ENCODE measurements at places on chromosomes 12 and 14.

DNA sequence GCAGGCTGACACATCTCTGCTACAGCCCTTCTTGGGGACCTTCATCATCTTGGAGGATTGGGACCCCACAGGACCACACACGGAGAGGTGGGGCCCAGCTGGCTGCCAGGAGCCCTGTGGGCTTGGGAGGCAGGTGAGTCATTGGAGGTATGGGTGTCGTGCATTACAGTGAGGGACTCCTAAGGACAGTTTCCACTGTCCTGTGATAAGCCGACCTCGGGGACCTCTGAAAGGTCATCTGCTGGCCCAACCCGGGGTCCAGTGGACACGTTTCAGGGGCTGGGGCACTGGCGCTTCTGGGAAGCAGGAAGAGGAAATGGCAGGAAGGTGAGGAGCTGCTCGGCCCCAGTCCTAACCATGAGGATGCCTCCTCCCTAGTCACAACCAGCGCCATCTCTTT lies 238.0 kb downstream of the BCL11B start:
- no peak for DNase-seq

DNA sequence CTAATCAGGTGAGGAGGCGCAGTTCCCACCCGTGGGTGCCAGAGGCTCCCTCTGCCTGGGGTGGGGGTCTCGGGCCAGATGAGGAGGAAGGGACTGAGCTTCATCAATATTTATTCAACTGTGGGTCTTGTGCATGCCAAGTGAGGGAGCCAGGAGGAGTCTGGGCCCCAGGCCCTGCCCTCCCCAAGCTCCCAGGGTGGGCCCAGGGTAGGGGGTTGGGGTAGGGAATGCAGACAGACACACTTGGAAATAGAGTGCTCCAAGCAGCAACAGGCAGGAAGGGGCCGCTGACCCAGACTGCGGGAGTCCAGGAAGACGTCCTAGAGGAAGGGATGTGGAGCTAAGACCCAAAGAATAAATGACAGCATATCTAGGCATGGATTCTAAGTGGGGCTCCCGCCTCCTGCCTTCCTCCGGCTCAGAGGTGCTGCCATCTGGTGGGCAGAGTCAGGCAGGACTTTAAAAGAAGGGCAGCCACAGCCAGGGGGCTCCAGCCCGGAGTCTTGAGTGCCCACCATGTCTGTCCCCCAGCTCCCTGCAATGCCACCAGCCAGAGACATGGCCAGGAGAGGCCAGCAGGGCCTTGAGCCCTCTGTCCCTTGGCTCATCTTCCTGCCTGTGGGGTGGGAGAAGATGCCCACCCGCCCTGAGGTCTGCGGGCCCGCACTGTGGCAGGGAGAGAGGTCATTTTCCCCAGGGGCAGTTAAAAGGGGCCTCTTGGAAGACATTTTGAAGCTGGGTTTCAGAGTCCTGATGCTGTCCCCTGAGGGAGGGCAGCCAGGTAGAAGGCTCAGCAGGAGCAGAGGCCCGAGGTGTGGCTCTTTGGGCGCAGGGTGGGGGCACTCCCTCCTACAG lies 70.1 kb downstream of the PHETA1 start:
- peak; percentile 80 for DNase-seq

GRCh38 chr14:101819251-101819990 lies 57.9 kb downstream of the PPP2R5C start:
- DNase-seq, result no peak

DNA sequence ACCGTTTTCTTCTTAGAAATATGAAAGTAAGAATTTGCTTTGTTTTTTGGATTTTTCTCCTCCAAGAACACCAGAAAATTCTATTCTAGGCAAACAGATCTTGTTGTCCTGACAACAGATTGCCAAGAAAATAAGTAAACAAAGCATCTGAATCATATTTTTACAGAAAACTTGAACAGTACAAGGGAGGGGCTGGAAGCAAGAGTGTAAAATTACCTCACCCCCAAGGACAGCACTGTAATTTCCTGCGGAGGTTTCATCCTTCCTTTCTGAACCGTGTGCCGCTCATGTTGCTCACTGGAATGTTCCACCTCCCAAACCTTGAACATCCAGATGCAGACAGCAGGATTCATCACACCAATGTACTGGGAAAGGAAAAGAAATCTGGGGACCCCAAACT lies 5.4 kb upstream of the CAMKK2 start:
- no peak for DNase-seq

DNA sequence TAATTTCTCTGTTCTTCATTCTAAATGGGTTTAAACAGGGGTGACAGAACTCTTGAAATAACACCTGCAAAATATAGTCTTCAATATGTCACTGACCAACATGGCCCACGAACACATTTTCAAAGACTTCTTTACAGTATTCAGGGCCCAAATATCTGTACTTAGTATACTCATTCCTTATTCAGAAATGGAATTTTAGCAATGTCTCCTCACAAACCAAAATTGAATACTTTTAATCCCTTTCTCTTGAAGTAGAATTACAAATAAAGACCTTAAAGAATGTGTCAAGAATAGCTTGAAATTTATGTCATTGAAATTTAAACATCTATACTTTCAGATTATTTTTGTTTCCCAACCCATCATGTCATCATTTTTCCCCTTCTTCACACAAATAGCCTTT lies 263.1 kb downstream of the LRIG3 start:
- DNase-seq, result no peak

DNA sequence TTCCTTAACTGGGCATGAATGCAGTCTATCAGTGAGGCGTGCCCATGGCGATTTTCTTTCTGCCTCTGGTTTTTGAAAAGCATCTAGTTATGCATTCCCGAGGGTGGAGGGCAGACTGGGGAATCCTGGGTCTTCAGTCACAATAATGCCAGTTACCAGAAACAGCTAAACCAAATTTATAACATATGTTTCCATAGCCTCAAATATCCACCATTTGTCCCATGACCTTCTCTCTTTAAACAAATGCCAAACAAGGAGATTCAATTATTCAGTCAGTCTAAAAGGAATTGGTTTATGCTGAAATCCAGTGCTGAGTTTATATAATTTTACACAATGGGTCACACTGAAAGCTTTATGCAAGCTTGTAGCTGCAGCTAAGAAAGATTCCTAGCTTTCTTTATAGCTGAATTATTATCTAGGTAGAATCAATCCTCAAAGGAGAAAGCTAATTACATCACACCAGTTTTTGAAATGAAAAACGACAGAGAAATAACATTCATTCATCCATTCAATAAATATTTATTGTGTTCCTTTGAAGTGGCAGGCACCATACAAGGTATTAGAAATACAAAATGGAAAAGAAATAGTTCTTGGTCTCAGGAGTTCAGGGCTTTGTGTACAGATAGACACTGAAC lies 131.3 kb upstream of the RAP1B start:
- no peak for DNase-seq

GRCh38 chr14:99602054-99602787 lies 1.8 kb downstream of the CCDC85C start:
- no peak for DNase-seq

DNA sequence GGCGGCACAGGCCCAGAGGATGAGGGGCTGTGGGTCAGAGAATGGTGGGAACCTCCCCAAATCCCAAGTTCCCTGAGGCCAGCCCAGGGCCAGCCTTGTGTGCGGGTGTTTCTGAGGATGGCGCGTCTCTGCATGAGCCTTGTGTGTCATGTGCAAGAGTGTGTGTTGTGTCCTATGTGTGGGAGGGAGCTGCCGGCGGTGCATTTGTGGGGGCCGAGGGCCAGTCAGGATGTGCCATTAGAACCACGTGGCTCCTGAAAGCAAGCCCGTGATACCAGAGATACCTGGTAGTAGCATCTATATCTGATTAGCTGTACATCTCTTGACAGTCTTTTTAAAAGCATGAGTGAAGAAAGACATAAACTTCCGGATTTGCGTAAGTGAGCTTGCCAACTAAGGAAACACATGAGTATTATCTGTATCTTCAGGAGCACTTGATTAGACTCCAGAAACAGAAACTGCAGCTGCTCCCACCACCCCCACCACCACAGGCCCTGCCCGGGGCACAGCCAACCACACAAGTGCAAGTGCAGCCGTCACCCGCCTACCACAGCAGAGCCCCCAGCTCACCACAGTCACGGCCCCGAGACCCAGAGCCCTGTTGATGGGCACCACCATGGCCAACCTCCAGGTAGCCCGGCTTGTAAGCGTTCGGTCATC lies 19.2 kb downstream of the DDX51 start:
- peak; percentile 68 for DNase-seq

- DNase-seq, result no peak
These were observed 100.6 kb downstream of the DIO2 start for GRCh38 chr14:80110721-80111120.

DNA sequence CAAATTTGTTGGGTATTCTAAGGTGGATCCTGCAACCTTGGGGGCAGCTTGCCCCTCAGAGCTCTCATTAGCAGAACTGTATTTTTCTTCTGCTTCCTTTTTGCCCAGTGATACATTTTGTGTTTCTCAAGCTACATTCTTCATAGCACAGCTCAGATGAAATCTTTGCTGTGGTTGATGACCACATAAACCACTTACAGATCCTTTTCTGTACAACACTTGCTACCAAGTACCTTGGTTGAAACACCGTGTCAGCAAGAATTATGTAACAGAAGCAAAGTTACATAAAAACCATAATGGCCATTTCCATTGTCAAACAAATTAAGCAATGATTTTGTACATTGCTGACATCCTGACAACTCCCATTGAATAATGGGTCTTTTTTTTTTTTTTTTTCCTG lies 9.7 kb upstream of the PLBD1 start:
- DNase-seq, result peak; percentile 69

DNA sequence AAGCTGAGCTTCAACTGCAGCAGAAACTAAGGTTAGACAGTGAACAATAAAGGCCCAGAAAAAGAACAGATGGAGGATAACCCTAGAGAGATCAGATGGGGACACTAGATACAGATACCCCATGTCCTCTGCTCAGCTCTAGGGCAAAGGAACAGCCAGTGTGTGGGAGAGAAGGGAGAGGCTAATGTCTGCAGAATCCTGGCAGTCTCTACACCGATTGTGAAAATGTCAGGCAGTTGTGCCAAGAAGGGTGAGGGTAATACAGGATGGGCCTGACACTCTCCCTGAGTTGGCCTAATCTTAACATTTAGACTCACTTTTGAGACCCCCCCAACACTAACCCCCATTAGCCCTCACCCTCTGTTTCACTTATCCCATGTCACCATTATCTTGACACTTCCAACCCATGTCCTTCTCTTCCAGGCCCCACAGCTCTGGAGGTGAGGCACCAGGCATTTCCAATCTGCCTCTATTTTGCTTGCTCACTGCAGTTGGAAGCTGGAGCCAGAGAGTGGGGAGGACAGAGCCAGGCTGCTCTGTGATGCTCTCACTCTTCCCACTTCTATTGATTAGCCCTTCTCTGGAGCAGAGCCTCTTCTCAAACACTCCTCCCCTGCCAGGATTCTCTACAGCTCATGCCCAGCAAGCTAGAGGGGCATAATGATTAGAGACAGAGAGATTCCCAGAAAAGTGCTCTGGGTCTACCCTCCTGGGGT lies 3.0 kb upstream of the BLOC1S1 start:
- no peak for DNase-seq

- DNase-seq, result no peak
These were observed 27.9 kb downstream of the PPM1H start for GRCh38 chr12:62907078-62907477.

- DNase-seq, result no peak
These were observed 66.2 kb downstream of the MOK start for GRCh38 chr14:102238766-102239165.

DNA sequence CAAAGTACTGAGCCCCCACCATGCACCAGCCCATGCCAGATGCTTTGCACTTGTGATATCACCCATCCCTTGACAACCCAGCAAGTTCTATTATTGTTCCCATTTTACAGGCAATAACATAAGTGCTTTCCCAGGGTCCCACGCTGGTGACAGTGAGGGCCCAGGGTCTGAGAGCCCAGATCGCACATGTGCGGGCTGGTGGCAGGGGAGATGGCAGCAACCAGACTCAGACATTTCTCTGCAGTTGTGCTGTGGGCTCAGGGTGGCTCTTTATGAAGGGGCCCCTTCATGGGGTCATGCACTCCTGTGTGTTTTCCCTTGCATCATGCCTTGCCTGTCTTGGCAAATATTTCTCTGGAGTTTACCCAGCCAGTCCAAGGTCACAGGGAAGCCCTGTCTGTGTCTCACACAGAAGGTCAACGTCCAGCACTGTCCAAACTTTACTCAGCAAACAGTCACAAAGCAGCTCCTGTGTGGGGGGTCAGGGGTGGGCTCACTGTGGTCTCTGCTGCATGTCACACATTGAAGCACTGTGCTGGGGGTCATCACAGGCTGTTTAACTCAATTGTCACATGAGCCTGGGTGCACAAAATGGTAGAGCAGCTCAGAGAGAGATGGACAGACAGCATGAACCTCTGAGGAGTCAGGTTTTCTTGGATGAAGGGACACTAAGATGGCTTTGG lies 12.7 kb downstream of the SERPINA5 start:
- DNase-seq, result no peak

GRCh38 chr12:41636653-41637052 lies 448.5 kb downstream of the PDZRN4 start:
- DNase-seq, result no peak

DNA sequence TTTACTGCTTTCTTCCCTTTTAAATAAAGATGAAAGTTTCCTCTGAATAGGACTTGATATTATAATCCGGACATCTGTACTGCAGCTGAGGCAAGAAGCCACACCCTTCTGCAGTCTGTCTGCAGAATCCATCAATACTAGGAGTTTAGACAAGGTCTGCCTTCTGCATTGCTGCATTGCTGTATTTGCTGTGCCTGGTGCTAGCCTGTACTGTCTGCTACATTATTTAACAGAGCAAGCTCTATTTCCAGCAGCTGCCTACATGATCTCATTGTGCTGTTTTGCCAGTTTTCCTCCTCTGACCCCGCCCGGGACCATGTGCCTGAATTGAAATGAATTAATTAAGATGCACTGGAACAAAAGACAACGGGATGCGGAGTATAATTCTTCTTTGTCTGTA lies 1.7 kb downstream of the TUBA1A start:
- peak; percentile 15 for DNase-seq

GRCh38 chr14:71523630-71524319 lies 408.5 kb upstream of the RGS6 start:
- DNase-seq, result no peak

DNA sequence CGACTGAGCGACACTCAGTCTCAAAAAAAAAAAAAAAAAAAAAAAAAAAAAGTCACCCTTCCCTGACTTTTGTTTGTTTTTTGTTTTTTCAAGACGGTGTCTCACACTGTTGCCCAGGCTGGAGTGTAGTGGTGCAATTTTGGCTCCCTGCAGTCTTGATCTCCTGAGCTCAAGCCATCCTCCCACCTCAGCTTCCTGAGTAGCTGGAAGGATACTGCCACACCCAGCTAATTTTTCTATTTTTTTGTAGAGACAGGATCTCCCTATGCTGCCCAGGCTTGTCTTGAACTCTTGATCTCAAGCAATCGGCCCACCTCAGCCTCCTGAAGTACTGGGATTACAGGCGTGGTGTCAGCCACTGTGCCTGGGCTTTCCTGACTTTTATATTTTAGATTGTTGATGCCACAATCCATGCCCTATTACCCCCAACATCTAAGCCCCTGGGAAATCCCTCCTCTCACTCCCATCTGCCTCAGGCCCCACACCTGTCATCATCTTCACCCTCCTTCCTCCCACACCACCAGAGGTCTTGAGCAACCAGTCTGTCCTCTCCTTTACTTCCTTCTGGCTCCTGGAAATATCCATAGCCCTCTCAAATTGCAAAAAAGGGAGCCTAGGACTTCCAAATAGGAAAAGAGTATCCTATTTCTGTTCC lies 7.8 kb downstream of the IKZF4 start:
- no peak for DNase-seq

- DNase-seq, result no peak
These were observed 89.1 kb downstream of the LRRK2 start for GRCh38 chr12:40313928-40314327.

Data from hematopoietic multipotent progenitor cell treated with erythropoietin and hydrocortisone succinate and interleukin-3 and kit ligand, for 6 days (in vitro differentiated cells).